ENCODE measurements at places on chromosomes 11 and 22. TPM values are rescaled to one million over a fixed set of nuclear protein-coding genes. Genes with fewer than 3 reads are reported as not detected.

- DNase-seq: no peak
- no peaks in the 10 kb centered on the region for H3K4me1 ChIP-seq
- H3K27me3 ChIP-seq: no peaks in the 10 kb centered on the region
- H3K27ac ChIP-seq: no peak overlapping the region
- H3K4me3 ChIP-seq: no peak overlapping the region
Observed at GRCh38 chr11:23543651-23544222, 683.5 kb upstream of the CCDC179 start.

DNA sequence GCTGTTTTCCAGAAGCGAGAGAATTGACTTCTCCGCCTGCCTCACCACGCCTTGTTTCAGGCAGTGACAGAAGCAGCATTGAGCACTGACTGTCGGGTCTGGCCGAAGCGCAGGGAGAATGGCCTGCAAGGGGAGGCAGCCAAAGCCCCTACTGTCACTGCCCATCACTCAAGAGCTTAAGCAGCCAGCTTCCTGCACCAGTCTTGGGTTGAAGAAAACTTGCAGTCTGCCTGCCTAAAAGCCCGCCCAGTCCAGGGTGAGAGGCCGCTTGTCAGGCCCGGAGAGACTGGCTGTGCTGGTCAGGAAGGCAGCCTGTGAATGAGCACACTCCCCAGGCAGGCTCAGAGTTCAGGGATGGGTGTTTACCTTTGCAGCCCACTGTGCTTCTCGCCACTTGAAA is 108.3 kb downstream of the PKNOX2 start:
- no peak for DNase-seq
- H3K27ac ChIP-seq: no peak overlapping the region
- H3K4me3 ChIP-seq: no peak overlapping the region

- H3K27ac ChIP-seq: no peak overlapping the region
- no peak for DNase-seq
- H3K4me1 ChIP-seq: no peaks in the 10 kb centered on the region
- H3K36me3 ChIP-seq: peaks cover 39% of the 10 kb centered on the region
Observed at GRCh38 chr11:33060271-33060670, 20.9 kb downstream of the TCP11L1 start.

GRCh38 chr11:132335311-132335710 is 964.9 kb downstream of the NTM start:
- H3K27ac ChIP-seq: no peak overlapping the region
- DNase-seq: no peak
- no peaks in the 10 kb centered on the region for H3K36me3 ChIP-seq
- no peaks in the 10 kb centered on the region for H3K27me3 ChIP-seq
- H3K4me1 ChIP-seq: no peaks in the 10 kb centered on the region

BTBD18 gene
- not detected for total RNA-seq

OR56A4 gene
- not detected for total RNA-seq

APLNR gene
- 3.7 TPM for total RNA-seq

Data from gastrocnemius medialis (tissue), 4 donors.